CMK (cell line): ENCODE measurements at places on chromosomes 6 and 20.

- DNase-seq: no peak
Observed at GRCh38 chr6:10368861-10369260, 46.0 kb downstream of the TFAP2A start.

- DNase-seq: no peak
Observed at GRCh38 chr20:60214901-60215815, 256.9 kb downstream of the CDH26 start.

- DNase-seq: no peak
Observed at GRCh38 chr20:36777167-36777566, 3.6 kb upstream of the DSN1 start.

DNA sequence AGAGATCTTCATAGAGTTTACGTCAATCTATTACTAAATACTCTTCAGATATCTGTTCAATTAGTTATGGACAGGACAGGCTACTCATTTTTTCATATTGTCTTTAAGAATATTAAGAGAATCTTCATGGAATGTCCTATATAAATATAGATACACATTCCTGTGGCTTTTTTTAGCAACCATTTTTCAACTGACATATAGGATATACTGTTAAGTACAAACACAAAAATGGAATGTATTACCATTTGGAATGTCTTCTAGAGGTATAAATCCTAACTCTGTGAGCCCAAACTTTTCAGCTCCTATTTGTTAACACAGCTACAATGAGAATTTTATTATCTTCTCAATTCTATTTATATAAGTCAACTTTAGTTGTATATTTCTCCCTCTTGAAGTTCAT is 239.6 kb upstream of the DEFB112 start:
- no peak for DNase-seq

DNA sequence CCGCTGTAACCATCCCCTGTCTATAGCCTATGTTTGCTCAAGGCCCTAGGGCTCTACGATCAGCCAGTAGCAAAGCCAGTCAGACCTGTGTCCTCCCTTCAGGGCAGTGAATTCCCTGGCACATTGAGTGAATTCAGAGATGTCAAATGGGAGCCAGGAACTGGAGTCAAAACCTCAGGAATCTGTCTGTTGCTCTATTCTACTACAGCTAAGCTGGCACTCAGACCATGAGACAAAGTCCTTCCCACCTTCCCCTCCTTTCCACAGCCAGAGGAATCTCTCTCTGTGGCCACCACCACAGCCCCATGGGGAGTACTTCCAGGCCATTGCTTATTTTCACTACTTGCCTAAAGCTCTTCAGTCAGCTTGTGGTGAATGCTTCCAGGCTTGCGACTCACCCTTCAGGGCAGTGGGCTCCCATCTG is 82.0 kb downstream of the PKIB start:
- no peak for DNase-seq

DNA sequence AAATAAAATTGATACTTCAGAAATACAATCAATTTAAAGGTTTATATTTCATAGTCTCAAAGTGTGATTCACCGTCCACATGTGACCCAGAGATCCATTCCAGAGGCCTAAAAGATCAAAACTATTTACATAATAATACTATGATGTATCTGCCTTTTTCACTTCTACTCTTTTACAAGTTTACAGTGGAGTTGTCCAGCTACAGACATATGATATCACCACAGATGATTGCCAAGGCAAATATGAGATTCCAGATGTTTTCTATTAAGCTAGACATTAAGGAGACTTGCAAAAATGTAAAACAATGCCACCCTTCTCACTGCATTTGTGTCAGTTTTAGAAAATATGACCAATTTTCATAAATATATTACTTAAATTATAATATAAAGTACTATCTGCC is 443.7 kb downstream of the GJA1 start:
- DNase-seq: no peak

DNA sequence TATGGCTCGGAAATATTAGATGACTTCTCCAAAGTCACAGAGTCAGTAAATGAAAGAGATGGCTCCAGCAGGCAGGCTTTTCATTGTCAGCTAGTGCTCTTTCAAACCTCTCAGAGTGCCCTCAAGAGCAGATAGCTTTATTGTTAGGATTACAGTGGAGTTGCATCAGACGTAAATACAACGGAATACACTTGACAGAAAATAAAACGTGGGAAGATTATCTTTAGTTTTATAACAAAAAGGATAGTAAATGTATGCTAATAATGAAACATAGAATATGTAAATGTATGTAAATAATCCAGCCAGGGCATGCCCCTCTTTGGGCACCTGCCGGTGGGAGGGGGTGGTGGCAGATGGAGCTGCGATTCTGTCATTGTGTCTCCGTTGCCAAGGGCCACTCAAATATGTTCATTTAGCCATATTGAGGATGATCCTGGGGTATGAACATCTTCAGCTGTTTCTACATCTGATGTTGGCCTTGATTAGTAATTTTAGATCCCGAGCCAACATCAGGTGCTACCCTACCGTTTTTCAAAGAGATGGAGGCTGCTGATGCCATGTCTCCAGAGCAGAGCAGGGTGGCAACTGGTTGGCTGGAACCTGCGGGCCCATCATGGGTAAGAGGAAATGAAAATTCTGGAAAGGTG is 358.3 kb upstream of the SULF2 start:
- no peak for DNase-seq

DNA sequence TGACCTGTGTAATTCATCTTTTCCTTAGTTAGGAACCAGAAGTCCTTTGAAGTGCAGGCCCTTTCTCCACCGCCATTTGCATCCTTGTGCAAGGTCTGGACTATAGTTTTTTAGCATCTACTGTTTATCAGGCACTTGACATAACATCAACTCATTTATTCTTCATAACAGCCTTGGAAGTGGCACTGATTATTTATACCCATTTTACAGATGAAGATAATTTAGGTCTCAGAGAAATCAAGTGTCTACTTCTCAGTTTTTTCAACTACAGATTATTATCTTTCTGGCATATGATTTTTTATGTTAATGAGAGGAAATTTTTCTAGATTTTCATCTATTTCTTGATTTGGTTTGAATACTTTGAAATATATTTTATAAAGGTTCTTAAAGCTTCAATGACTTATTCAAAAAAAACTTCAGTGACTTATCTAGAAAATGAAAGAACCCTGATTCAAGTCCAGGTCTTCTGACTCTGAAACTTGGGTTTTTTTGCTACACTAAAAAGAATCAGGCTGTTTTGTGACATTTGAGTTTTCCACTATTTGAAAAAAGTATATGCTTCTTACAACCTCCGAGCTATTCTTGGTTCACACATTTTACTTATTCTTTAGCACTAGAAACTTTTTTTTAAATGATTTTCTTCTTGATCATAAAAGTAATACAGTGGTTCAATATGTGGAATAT is 3.1 kb upstream of the UBE2J1 start:
- no peak for DNase-seq

DNA sequence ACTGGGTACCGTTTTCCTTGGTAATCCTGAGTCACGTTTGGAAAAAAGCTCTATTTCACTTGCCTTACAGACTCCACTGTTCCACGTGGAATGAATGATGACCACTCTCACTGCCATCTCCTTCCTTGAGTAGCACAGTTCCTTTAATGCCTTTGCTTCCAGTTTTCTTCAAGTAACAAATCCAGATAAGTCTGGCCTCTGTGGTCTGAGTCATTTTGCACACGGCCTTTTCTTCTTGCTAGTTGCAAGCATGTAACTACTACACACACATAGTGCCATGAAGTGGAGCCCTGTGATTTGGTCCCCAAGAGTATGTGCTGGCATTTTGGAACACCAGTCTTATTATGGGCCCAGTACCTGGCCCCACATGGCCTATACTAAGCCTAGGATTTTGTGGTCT is 182.8 kb downstream of the SASH1 start:
- DNase-seq: no peak

GRCh38 chr6:128033156-128033555 is 132.3 kb upstream of the THEMIS start:
- no peak for DNase-seq

DNA sequence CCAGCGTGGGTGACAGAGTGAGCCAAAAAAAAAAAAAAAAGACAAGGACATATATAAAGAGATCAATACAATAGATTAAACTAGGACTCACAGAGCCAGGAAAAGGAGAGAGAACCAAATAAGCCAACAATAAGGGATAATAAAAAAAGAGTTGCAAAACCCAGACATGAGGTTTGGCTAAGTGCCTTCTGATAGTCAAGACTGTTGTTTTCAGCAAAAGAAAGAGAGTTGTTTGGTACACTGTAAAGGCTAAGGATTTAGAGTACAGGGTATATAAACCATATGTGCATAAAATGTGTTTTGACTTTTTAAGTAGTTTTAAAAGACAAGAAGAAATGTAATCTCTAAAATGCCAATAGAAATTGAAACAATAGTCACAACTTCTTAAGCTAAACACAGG is 42.8 kb downstream of the RPF2 start:
- DNase-seq: no peak

- no peak for DNase-seq
Observed at GRCh38 chr6:5701174-5701573, 305.6 kb downstream of the NRN1 start.

DNA sequence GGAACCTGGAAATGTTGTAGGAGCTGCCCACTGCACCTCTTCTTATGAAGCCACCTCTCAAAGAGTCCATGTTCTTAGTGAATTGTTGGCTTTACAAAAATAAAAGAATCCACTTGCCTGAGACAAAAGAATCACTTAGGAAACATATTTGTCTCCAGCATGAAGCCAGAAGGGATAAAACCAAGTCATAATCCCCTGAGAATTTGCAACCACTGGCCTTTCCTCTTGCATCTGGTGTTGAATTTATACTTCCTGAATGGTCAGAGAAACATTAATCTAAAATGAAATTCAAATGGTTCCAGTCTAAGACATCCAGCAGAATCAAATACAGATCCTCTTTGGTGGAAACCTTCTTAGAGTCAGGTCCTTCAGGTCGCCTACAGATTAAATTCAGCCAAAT is 192.5 kb upstream of the ECI2 start:
- no peak for DNase-seq

DNA sequence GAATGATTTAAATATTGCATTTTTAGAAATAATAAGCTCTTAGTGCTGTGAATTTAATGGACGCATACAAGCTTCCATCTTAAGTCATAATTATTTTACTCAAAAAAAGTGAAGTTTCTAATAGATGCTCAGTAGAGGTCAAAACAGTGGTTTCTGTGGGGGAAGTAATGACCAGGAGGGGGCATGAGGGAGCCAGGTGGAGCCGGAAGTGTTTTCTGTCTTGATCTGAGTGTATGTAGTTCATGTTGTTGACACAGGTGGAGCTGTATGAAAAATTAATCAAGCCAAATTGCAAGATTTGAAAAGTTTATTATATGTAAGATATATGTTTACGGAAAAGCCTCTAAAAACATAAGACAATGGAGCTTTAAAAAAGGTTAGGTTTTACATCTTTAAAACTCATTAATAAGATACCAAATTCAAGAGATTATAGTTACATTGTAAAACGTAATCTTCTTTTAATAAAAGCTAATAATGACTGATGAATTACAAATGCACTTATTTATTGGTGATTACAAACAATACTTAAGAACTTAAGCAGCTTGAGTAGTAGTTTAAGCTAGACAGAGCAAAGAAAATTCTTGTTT is 68.0 kb downstream of the PLAGL1 start:
- peak; percentile 39 for DNase-seq

GRCh38 chr6:46062312-46062711 is 46.7 kb upstream of the CLIC5 start:
- no peak for DNase-seq

- no peak for DNase-seq
Observed at GRCh38 chr6:33654831-33655554, 33.9 kb downstream of the ITPR3 start.

GRCh38 chr20:719816-720215 is 44.2 kb upstream of the SCRT2 start:
- DNase-seq: no peak

GRCh38 chr20:31718952-31719643 is 3.6 kb downstream of the BCL2L1 start:
- DNase-seq: no peak

- DNase-seq: no peak
Observed at GRCh38 chr20:61587681-61588289, 335.7 kb downstream of the CDH4 start.

DNA sequence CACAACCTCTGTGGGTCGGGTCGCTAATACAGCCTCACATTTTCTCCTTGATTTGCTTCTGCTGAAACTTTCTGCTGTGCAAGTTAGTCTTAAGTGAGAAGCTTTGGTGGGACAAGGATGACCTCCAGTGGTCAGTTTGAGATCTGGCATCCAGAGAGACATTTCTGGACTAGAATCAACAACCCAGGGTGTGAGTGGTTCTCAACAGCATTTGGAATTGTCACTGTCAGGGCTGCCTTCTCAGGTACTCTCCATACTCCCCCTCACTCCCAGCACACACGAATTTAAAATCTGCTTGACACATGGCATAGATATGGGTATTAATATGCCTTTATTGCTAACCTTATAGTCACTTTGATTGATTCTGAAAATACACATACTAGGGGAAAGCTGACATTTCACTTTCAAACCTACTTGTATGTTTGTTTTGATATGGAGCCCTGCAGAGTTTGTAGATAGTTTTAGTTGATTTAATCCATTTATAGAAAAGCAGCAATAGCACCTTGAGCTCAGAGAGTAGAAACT is 13.2 kb downstream of the OTOR start:
- DNase-seq: peak; percentile 33

- no peak for DNase-seq
Observed at GRCh38 chr6:82569022-82569421, 205.4 kb downstream of the TPBG start.

DNA sequence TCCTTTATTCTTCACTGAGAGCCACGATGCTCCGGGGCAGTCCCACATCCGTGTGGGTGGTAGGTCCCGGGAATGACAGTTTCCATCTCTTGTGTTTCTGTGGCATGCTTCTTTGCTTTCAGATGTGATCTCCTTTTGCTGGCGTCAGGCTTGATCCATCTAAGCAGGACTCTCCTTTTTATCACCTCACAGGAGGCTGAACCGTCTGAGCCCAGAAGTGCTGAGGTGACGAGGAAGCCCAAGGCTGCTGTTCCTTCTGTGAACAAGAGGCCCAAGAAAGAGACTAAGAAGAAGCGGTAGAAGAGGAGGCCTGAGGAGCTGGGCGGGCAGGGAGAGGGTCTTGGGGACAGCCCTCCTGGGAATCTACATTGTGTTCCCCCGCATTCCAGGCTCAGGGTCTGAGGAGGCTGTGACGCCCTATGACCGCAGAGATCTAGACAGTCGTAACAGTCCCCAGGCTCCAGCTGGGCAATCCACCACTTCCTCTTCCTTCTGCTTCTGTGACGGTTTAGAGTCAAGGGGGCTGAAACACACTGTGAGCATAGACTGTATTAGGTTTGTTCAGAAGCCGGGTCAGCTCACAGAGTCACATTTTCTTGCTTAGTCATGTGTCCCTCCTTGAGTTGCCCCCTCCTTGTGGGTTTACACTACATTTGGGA is 26.8 kb downstream of the MANBAL start:
- DNase-seq: peak; percentile 31
